ENCODE measurements at places on chromosomes 7 and 10. TPM values are rescaled to one million over a fixed set of nuclear protein-coding genes. Genes with fewer than 3 reads are reported as not detected.

GRCh38 chr10:63462442-63462841 is 3.3 kb downstream of the JMJD1C start:
- DNase-seq, result no peak

DNA sequence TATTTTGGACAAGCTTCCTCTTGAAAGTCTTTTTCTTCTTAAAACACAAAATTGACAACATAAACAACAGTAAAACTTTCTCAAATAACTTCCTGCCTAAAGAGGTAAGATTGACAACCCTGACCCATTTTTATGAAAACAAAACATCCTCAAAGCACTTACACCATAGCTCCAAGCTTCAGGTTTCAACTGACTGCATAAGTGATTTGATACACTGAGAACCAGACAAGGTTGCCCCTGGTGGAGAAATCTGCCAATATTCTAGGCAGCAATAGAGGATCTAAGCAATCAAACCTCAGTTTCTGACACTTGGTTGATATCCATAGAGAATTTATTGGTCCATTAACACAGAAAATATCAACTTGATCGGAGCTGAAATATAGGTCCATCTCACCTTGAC is 147.8 kb downstream of the ELAPOR2 start:
- no peak for DNase-seq

DNA sequence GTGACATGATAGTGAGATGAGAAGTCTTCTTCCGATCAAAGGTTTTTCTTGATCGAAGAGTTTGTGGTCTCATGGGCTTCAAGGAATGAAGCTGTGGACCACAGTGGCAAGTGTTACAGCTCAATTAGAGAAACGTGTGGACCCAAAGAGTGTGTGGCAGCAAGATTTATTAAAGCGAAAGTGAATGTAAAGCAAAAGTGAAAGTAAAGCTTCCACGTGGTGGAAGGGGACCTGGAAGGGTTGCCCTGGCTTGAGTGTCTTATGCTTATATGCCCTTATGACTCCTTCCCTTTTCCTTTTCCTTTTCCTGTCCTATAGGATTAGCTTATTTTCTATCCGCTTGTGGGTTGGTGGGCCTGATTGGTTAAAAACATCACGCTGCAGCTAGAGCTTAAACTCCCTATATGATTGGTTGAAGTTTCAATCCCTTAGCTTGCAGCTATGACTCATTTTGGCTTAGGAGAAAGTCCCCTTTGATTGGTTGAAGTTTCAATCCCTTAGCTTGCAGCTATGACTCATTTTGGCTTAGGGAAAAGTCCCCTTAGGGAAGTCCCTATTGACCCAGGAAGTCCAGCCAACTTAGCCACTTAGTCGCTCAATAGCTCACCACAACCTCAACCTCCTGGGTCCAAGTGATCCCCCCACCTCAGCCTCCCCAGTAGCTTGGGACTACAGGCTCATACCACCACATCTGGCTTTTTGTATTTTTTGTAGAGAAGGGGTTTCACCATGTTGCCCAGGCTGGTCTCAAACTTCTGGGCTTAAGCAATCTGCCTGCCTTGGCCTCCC is 34.7 kb downstream of the MRPS24 start:
- DNase-seq, result no peak

DNA sequence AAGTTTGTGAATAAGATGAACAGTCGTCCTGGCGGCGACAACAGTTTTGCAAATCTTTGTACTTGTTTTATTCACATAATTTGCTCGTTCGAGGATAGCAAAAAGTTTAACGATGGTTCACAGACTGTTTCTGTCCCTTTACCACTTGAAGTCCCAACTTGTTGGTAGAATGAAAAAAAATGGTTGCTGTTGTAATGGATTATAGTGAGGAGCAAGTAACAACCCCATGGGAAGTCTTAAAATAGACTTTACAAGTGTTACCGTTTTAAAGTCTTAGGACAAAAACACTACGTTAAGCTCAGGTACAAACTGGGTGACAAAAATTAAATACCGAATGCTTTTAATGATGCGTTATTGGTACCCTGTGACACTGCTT is 589 bp downstream of the LSM8 start:
- DNase-seq, result no peak

GRCh38 chr10:97297556-97298222 is 5.3 kb upstream of the ARHGAP19 start:
- no peak for DNase-seq

CNPY1 gene
- total RNA-seq, result not detected

- no peak for DNase-seq
Observed at GRCh38 chr10:128024426-128024825, 101.8 kb downstream of the MKI67 start.

SLC16A12 gene
- 3.3 TPM for total RNA-seq

PTPRN2 gene
- total RNA-seq, result 1.8 TPM

GRCh38 chr7:11896663-11897062 is 64.7 kb upstream of the THSD7A start:
- no peak for DNase-seq

GRCh38 chr7:40263752-40264390 is 129.1 kb downstream of the SUGCT start:
- no peak for DNase-seq

DNA sequence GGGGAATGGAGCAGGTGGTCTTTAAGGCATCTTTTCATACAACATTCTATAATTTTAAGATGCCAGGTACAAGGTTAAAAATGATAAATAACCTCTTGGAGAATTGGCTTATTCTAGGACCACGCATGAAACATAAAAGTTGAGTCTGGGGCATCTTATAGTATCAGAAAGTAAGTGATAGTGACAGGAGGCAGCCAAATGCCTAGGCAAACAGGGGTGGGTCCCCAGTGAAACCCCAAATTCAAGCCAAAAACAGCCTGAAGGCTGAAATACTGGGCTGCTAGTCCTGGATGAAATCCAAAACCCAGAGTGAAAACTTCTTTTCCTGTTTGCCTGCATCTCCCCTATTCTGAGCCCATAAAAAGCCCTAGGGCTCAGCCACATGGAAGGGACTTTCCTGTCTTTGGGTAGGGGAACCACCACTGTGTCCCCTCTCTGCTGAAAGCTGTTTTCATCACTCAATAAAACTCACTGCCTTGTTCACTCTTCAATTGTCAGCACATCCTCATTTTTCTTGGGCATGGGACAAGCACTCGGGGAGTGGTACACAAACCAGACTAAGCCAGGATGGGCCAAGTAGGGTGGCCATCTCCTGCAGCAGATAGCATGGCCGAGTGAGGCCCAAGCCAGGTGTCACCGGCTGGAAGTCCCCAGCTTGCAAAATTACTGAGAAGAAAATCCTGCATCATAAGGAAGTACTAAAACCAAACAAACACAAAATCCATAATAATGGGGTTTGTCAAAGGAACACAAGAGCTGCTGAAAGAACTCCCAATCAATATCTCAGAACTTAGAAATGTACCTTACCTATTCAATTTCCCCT is 241.6 kb upstream of the GALNT17 start:
- DNase-seq, result no peak

GRCh38 chr7:24827027-24827426 is 69.8 kb upstream of the GSDME start:
- DNase-seq, result no peak

- no peak for DNase-seq
Observed at GRCh38 chr7:16368885-16369284, 52.5 kb downstream of the CRPPA start.

DNA sequence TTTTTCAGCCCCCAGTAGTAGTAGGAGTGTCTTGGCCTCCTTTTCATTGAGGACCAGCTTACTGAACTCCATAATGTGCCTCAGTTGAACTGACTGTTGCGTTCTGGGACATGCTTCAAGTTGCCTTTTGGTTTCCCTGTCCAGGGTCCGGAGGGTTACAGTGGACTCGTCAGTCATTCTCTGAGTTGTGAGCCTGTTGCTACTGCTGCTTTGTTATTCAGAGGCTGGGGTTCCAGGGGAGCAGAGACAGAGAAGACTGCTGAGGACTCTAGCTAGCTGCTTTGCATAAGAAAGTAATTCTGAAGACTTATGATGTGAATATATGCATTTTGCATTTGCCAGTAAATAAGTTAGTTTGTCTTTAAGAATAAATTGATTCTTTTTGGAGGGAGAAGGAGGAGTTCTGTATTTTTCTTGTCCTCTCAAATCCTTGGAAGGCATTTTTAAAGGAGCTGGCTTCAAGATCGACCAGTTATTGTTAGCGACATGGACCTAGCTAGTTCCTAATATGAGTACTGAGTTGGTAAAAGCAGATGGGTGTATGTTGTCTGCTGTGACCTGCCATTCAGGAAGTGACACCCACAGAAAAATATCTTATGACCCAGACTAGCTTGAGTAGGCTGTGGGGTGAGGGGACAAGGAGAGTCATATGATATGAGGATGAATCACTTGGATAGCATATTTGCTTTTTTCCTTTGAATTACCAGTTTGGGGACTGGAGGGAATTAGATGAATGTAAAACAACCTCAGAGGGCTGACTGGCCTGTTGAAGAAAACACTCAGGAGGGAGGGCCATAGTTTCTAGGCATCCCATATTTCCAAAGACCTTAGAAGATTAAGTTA is 8.3 kb downstream of the PI4K2A start:
- no peak for DNase-seq

DNA sequence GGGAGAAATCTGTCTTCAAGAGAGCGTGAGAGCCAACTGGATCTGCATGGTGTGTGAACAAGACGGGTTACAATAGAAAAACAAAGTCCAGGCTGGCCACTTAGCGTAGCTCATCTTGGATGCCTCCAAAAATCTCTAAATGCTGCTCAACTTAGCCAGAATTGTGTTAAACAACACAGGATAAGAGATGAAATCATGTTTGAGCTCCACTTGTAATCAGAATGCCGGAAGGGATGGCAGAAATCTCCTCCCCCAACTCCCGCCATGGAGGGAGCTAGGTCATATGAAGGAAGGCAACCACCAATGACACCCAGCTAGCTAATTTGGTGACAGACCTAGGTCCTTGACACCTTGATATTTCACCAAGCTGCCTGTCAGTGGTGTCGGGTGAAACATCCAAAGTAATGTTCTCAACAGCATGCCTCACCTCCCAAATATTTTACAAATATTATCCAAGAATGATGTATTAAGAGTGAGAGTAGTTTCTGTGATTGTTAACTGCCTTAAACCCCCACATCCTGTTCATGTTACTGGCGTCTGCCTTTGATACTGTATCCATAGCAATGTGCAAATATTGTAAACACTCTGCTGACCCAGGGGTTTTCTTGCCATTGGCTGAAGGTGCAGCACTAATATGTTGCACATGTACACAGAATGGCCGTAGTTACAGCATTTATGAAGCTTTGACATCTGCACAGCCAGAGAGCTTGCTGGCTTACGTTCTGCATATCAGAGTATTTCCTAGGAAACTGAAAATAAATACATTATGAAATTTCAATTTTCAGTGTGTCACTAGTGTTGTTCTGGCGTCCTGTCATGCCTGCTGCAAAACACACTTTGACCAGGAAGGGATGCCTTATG is 25.8 kb downstream of the TMEM254 start:
- peak; percentile 44 for DNase-seq

CLDN3 gene
- total RNA-seq, result not detected

DNA sequence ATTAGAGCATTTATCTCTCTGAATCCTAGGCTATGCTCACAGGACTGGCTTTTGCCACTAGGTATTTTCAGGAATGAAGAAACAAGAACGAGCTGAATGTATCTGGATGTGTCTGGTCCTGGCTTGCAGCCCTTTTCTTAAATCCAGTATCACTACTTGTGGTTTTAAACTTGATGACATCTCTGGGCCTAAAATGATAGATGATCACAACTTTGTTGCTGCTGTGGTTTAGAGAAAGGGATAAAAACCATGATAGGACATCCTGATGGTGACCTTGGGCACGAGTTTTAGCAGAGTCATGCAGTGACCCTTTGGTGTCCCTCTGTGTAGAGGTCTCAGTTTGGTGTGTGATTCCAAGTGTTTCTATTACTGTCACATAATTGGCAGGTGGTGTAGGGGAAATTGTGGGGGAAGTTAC is 31.7 kb upstream of the SEMA3C start:
- no peak for DNase-seq

GRCh38 chr10:77385315-77385714 is 252.3 kb downstream of the KCNMA1 start:
- DNase-seq, result no peak

PTF1A gene
- total RNA-seq, result not detected

GRCh38 chr10:93124580-93125318 is 51.1 kb downstream of the CYP26A1 start:
- no peak for DNase-seq

EPHA1 gene
- total RNA-seq, result 0.56 TPM

DNA sequence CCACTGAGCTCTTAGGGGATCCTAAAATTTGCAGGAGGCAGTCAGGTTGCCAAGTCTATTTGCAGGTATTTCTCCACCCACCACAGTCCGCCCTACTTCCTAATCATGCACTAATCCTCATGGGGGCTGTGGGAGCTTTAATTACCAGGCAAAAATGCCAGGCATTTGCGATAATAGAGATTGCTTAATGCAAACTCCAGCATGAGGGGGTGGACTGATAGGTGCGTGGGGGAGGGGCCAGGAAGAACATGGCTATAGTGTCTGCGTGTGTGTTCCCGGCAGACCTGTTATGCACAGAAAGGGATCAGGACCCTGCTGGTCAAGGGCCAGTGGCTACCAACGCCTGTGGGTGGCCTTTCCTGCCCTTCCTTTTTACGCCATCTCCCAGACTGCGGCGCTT is 15.6 kb upstream of the AQP1 start:
- peak; percentile 47 for DNase-seq

- no peak for DNase-seq
Observed at GRCh38 chr7:14144109-14144508, 154.6 kb upstream of the ETV1 start.

GRCh38 chr10:1432161-1432560 is 305.2 kb downstream of the ADARB2 start:
- no peak for DNase-seq

TBXAS1 gene
- total RNA-seq, result 7.7 TPM

DNA sequence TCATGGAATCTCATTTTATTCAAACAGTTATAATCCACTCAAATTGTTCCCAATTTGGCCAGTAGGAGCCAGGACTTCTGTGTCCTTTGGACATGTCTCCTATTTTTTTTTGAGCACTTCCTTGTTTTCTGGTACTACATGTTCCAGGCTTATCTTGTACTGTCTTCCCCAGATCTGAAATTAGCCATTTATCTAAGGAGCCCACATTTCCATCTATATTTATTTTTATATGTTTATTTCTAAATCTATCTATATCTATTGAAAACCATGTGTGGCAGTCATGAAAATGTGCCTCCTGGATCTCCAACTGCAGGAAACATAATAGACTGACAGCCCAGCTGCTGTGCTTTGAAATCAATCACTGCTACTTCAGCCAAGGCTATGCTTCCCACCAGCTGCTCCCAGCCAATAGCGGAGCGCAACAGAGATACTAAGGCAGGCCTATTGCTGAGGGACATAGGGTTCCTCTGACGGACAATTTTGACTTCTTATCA is 147.1 kb downstream of the LRRC4 start:
- DNase-seq, result peak; percentile 28

GRCh38 chr10:31103112-31103511 is 71.4 kb upstream of the ZNF438 start:
- no peak for DNase-seq

DNA sequence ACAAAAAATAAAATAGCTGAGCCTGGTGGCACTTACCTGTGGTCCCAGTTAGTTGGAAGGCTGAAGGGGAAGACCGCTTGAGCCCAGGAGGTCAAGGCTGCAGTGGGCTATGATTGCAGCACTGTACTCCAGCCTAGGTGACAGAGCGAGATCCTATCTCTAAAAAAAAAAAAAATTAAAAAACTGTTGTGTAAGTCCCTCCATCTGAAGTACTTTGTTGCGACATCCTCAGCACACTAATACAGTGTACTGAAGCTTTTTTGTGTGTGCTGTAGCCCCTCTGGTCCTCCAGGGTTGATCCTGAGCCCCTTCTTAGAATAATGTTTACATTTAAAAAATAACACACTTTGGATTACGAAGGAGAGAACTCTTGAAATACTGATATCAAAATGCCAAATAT is 71.3 kb downstream of the PFKFB3 start:
- DNase-seq, result no peak

Measured in right cardiac atrium (tissue), 5 donors.